ENCODE measurements at places on chromosomes 7 and 10.

GRCh38 chr7:130383187-130383980, 3.1 kb downstream of the CPA1 start:
- DNase-seq: no peak

DNA sequence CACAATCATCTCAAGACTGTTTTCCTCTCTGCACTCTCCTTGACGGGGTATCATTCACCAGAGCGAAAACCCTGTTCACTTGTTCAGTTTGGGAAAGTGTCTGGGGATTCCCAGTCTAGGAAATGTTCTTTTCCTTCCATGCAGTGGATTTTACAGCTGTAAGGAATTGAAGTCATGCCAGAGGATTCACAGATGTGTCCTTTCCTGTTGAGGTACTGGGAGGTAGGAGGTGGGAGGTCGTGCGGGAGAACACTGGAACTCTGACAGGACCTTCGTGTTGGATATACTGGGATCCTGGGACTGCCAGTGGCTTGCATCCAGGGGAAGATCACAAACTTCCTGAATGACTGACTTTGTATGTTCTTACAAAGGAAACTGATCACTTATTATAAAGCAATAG, 185.5 kb downstream of the BMPER start:
- DNase-seq: no peak

DNA sequence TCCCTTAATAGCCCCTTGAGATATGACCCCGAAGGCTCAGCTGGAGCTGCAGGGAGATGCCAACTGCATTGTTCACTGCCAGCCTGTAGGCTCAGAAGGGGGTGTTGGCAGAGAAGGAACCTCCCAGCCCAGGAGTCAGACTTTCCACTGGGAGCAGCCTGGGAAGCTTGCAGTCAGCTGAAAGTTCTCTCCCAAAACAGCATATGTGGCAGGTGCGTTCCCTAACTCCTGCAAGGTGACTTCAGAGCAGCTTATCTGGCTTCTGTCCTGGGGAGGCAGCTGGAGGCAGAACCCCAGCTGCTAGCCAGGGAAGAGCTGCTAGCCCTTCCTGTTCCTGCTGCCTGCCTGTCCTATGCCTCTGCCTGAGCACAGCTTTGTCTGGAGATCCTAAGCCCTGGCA, 8.1 kb downstream of the SFTPA2 start:
- no peak for DNase-seq

DNA sequence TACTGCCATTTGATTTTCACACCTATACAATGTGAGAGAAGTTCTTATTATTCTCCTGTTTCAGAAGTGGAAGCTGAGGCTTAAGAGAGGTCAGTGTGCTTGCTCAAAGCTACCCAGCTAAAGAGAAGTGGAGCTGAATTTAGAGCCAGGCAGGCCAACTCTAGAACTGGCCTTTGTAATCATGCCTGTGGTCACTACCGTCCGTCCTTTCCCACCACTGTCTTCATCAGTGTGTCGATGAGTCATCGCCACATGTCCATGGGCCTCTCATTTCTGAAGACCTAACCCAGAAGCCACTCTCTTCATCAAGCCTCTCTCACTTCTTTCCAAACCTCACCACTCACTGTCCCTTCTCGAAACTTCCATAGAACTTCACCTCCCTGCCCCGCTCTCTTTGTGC, 237.8 kb downstream of the KIAA1217 start:
- DNase-seq: no peak

GRCh38 chr10:127874671-127875448, 17.9 kb downstream of the CLRN3 start:
- no peak for DNase-seq
